ENCODE measurements at places on chromosomes 13 and 19. TPM values are rescaled to one million over a fixed set of nuclear protein-coding genes. Genes with fewer than 3 reads are reported as not detected.

The GRIN3B gene
- 0.06 TPM for total RNA-seq

The CEACAM6 gene
- not detected for total RNA-seq

The PLD3 gene
- 159 TPM for total RNA-seq

The ZNF221 gene
- 7.8 TPM for total RNA-seq

The ZNF223 gene
- total RNA-seq, result 4.6 TPM

The IGFL2 gene
- not detected for total RNA-seq

The SH2D3A gene
- not detected for total RNA-seq

Measured in aortic smooth muscle cell (primary cell).